Naive thymus-derived CD4-positive, alpha-beta T cell (primary cell): ENCODE measurements at places on chromosomes 7 and 10.

DNA sequence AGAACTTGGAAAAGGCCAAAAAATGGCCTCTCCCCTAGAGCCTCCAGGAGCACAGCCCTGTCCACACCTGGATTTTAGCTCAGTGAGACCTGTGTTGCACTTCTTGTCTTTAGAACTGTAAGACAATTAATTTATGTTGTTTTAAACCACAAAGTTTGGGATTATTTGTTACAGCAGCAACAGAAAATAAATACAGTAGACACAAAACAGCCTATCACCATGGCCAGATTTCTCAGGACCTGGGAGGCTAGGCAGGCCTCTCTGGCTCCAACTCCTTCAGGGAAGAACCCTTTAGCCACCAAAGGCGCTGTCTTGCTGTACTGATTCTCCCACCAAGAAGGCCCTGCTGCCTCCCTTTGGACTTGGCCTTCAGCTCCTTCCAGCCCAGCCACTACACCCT is 54.1 kb upstream of the PSAP start:
- no peak overlapping the region for H3K27ac ChIP-seq
- H3K4me1 ChIP-seq = no peaks in the 10 kb centered on the region
- no peak for DNase-seq

DNA sequence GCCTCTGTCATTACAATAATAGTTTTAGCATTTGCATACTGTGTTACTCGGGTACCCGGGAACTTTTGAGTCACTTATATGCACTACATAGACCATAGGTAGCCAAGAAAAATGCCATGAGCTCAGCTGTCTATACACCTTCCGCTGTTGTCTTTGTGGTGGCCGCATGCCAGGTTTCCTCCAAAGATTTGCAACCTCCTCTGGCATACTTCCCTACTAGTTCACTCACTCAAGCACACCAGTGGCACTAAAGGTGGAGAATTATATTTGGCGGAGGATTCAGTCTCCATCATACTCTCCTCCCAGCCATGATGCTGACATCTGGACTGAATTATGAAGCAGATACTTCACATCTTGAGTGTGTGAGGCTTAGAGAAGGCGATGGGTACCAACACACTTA is 35.6 kb upstream of the GRB10 start:
- no peaks in the 10 kb centered on the region for H3K4me1 ChIP-seq
- no peak overlapping the region for H3K4me3 ChIP-seq
- no peak overlapping the region for H3K27ac ChIP-seq

DNA sequence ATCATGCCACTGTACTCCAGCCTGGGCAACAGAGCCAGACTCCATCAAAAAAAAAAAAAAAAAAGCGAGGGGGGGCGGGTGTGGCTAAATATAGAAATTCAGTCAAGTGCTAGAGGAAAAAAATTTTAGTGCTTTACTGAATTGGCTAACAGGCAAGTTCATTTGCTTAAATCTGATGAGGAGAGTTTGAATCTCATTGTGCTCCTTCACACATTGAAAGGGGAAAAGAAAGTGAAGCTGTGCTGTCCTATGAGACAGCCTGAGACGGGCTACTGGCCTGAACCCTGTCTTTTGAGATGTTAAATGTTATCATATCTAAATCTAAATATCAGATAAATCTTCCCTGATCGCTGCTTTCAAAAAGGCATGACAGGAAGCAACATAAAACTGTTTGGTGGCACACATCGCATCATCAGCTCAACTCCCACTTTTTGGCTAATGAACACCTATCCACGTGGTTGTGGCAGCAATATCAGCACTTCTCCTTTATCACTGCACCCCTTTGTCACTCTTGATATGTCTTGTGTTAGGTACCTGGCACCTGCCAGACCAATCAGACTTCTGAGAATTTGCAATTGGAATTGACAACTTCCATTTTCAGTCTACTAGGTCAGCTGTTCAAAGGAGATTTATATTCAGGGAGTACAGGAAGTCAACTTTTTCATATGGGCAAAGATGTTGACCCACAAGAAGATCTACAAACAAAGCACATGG is 14.0 kb upstream of the IFIT1B start:
- H3K4me1 ChIP-seq = peaks cover 7% of the 10 kb centered on the region
- no peak for DNase-seq
- no peak overlapping the region for H3K27ac ChIP-seq
- no peaks in the 10 kb centered on the region for H3K36me3 ChIP-seq

DNA sequence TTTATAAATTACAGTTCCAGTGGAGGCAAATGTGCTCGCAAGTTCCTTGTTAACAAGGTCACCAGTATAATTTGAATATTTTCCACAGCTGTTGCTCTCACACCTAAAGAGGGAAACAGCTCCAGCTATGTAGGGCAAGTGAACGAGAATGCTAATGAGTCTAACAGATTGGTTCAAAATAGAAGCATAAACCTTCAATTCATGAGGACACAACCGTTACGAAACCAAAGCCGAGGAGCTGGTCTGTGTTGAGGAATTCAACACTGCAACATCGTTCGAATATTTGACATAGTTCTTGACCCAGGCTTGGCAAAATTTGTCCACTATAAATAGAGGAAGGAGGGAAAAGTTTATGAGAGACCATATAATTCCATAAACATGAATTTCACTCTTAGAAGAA is 161.3 kb downstream of the KLF6 start:
- H3K27me3 ChIP-seq = no peaks in the 10 kb centered on the region
- no peak overlapping the region for H3K4me3 ChIP-seq
- no peak for DNase-seq
- no peak overlapping the region for H3K27ac ChIP-seq
- no peaks in the 10 kb centered on the region for H3K36me3 ChIP-seq
- no peaks in the 10 kb centered on the region for H3K4me1 ChIP-seq

DNA sequence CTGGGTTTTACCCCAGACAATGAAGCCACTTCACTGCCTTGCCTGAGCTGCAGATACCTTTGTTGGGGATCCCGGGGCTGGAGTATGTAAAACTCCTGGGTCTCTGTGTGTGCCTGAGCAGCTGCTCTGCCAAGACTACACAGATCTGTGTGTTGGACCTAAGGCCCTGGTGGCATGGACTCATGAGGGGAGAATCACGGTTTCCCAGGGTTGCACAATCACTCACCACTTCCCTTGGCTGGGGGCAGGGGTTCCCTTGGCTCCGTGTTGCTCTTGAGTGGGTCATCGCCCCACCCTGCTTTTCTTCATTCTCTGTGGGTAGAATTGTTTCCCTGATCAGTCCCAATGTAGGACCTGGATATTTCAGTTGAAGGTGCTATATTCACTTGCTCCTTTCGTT is 13.9 kb upstream of the TBATA start:
- H3K36me3 ChIP-seq = no peaks in the 10 kb centered on the region
- no peaks in the 10 kb centered on the region for H3K4me1 ChIP-seq
- no peak overlapping the region for H3K4me3 ChIP-seq
